ENCODE measurements at places on chromosomes 12 and 14. TPM values are rescaled to one million over a fixed set of nuclear protein-coding genes. Genes with fewer than 3 reads are reported as not detected.
A peak's percentile ranks its signal among the peaks of the same experiment; 100 is the strongest.

GRCh38 chr14:56659378-56659777, 79.8 kb downstream of the TMEM260 start:
- H3K36me3 ChIP-seq: peaks cover 2% of the 10 kb centered on the region
- H3K4me1 ChIP-seq: peaks cover 34% of the 10 kb centered on the region
- H3K27me3 ChIP-seq: peaks cover 24% of the 10 kb centered on the region

DNA sequence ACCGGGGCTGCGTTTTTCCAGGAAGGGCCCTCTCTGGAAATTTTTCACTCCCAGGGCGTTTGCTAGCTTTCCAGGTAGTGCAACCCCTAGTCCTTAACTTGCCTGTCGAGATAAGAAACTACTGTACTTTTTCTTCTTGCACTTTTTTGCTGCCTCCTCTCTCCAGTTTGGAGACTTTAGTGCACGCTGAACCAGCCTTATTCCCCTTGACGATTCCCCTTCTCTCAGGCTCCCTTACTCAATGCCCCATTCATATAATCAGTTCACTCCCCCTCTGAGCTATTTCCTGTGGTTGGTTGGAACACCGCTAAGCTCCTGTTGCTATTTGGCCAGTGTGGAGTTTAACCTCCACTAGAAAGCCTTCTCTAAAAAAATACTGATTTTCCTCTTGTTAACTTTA, 682 bp downstream of the CREBL2 start:
- H3K36me3 ChIP-seq: peaks cover 9% of the 10 kb centered on the region
- H3K27me3 ChIP-seq: no peaks in the 10 kb centered on the region
- DNase-seq: no peak
- peaks cover 22% of the 10 kb centered on the region for H3K4me1 ChIP-seq

DNA sequence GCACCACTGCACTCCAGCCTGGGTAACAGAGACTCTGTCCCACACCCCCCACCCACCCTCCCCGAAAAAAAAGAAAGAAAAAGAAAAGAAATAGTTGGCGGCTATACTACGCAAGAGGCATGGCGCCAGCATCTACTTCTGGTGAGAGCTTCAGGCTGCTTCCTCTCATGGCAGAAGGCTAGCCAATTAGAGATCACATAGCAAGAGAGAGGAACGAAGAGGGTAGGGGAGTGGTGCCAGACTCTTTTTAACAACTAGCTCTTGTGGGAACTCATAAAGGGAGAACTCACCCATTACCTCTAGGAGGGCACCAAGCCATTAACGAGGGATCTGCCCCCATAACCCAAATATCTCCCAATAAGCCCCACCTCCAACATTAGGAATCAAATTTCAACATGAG, 6.2 kb downstream of the DENND5B start:
- H3K27ac ChIP-seq: 0 out of 2 replicates have a peak overlapping the region, but pooled peaks have one; percentile 40
- peaks cover 17% of the 10 kb centered on the region for H3K27me3 ChIP-seq
- no peak overlapping the region for H3K4me3 ChIP-seq

DNA sequence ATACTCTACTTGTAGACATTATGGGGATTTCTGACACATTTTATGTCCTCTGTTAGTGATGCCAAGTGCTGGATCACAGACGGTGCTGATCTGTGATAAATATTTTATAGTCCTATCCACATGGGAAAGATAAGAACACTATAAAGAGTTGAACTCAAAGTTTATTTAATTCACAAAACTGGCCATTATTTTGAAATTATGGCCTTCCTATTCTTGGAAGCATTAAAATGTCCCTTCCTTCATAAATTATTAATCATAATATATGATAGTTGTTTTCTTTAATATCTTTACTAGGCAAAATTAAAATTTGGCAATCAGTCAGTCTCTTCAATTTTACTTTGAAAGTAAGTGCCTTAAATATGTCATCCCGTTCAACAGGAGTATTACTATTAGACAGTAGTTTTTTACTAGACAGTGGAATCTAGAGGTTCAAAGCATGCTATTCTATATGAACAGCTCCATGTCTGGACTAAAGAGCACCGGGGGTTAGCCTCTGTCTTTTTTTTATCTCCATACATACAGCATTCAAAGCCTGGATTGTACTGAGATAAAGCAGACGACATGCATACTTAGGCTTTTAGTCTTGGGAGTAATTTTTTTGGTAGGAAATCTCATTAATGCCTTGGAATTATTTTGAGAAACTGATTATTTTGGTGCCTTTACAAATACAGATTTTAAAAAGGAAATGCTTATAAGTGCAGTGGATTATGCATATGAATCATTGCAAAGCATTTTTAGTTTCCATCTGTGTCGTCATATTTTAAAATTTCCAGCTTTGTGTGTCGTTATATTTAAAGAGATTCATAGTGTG, 306.1 kb upstream of the RGS6 start:
- H3K4me1 ChIP-seq: peaks cover 5% of the 10 kb centered on the region
- no peak overlapping the region for H3K27ac ChIP-seq
- H3K36me3 ChIP-seq: peaks cover 12% of the 10 kb centered on the region

Gene POTEG
- not detected for total RNA-seq

Gene PLBD1
- 31.8 TPM for total RNA-seq

Measured in WTC11 (cell line).